SK-MEL-5 (cell line): ENCODE measurements at places on chromosomes 11 and 22. TPM values are rescaled to one million over a fixed set of nuclear protein-coding genes. Genes with fewer than 3 reads are reported as not detected.

DDB1 gene
- 190 and 218 TPM in 2 replicates for total RNA-seq

GRCh38 chr11:132220474-132220873 is 850.1 kb downstream of the NTM start:
- no peak for DNase-seq

PNPLA2 gene
- 6.3 and 7.9 TPM in 2 replicates for total RNA-seq

GRCh38 chr11:94721565-94722292 is 46.4 kb upstream of the AMOTL1 start:
- DNase-seq: no peak

ABCC8 gene
- 0.32 TPM in 1 of 2 replicates, not detected in the other for total RNA-seq

EFCAB6 gene
- 0.29 and 0.55 TPM in 2 replicates for total RNA-seq

DNA sequence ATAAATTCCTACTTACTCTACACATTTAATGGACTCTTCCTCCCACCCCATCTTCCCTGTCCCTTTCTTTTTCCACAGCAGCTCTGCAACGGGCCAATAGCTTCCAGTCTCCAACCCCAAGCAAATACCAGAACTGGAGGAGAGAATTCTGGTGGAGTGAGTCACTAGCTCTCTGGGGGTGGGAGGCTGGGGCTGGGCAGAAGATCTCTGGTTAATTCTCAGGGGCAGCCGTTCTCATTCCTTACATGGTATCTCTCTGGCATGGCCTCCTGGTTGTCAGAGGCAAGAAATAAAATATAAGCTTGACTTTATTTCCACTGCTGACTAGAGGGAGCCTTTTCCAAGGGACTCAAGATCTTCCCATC is 90.4 kb upstream of the PARVA start:
- peak; percentile 9 for DNase-seq

DNA sequence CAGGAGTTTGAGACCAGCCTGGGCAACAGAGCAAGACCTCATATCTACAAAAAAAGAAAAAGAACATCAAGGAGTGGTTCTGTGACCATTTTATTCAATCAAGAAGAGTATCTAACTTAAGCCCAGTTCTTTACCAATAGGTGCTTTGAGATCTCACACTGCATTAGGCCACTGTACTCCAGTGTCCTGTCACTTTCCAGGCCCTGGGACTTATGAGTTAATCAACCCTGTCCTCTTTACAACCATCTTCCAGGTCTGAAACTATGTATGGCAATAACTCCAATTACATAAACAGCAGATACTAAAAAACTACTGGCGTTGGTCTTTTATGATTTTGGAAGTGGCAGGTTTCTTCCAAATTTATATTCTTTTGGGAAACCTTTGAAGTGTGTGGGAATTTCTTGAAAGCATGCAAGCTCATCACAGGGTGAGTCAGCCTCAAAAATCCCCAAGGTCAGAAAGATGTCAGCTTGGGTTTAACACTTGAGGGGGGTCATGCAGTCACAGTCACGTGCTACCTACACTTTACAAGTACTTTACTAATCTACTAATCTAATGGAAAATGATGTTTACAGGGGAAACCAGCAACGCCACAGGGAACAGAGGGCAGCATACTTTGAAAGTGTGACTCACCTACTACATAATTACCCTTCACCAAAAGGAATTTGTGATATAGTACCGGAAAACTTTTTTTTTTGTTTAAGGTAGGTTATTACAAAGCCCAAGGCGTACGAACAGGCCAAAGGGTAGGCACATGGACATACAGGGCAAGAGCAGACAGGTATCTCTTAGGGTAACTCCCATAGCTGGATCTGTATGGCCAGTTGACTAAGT is 15.6 kb downstream of the PISD start:
- DNase-seq: no peak

MN1 gene
- total RNA-seq: 0.16 and 0.24 TPM in 2 replicates

DNA sequence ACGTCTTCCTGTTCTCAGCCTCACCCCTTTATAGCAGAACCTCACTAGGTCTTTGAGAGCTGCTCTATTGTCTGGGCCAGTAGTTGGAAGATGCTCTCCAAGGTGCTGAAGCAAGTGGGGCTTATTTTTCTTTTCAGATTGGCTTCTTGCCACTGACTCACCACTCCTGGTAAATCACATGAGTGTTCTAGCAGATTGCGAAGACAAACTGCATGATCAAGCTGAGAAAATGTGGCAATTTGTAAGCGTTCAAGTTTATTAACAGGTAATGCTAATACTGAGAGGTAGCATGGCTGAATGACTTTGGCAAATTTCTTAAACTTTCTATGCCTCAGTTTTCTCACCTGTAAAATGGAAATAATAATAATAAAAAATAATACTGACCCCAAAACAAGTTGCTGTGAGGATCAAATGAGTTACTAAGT is 59.2 kb downstream of the CACNG2 start:
- peak; percentile 64 for DNase-seq

- no peak for DNase-seq
Observed at GRCh38 chr11:133746663-133747306, 98.5 kb downstream of the SPATA19 start.

EHBP1L1 gene
- 14.3 and 15.6 TPM in 2 replicates for total RNA-seq

- DNase-seq: no peak
Observed at GRCh38 chr22:40121461-40121860, 56.3 kb upstream of the TNRC6B start.

DNA sequence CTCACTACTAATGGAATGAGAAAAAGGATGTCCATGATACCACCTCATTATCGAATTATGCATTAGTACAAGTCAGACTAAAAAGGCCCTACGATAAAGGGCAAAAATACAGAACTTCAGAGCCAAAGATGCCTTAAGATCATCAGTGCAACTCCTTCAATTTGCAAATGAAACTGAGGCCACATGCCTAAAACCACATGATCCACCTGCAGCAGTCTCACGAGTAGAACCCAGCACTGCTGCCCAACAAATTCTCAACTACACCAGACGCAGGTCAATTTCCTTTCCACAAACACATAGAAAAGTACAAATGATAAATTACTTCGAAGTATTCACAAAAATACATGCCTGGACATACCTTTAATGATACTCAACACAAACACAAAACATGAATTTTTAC is 20.1 kb downstream of the KMT5B start:
- no peak for DNase-seq

GRCh38 chr11:68664141-68664540 is 20.2 kb upstream of the GAL start:
- no peak for DNase-seq

DNA sequence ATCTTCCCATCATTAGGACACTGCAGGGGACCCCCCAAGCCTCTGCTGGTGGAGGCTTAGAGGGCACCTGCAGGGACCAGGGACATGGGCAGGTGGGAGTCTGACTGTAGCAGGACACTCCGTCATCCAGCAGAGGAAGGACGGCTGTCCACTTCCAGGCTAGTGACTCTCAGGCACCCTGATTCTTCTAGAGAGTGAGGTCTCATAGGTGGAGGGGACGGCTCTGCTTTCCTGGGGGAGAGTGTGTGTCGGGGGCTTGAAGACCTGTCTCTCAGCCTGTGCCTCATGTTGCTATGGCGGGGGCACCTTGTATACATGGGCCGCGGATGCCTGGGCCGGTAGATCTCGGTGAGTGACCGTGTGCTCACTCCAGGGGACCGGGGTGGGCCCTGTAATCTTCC is 1116.6 kb downstream of the BRD1 start:
- no peak for DNase-seq

- DNase-seq: no peak
Observed at GRCh38 chr11:8777907-8778767, 95.5 kb downstream of the RPL27A start.

NAP1L4 gene
- 203 and 212 TPM in 2 replicates for total RNA-seq

DNA sequence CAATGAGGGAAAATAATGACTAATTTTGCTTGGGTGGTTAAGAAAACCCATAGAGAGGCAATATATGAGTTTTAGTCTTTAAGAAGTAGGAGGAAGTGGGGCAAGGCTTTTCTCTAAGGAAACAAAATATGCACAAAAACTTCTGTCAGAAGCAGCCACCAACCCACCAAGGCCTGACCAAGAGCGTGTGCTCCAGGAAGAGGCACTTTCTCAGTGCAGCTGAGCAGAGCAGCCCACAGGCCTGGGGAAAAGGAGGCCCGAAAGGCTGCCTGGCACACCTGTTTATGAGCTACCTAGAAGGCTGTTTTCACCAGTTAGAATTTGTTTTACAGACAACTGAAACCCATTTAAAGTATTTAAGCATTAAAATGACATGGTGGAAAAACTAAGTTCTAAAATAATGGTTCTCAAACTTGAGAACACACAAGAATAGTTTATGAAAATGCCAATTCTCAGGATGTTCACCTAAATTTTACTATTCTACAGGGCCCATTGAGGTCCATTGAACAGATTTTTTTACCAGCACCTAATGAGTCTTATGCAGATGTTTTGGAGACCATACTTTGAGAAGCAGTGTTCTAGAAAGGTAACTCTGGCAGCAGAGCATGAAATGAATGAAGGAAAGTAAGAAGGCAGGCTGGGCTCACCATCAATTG is 160.5 kb upstream of the DDI1 start:
- no peak for DNase-seq

DNA sequence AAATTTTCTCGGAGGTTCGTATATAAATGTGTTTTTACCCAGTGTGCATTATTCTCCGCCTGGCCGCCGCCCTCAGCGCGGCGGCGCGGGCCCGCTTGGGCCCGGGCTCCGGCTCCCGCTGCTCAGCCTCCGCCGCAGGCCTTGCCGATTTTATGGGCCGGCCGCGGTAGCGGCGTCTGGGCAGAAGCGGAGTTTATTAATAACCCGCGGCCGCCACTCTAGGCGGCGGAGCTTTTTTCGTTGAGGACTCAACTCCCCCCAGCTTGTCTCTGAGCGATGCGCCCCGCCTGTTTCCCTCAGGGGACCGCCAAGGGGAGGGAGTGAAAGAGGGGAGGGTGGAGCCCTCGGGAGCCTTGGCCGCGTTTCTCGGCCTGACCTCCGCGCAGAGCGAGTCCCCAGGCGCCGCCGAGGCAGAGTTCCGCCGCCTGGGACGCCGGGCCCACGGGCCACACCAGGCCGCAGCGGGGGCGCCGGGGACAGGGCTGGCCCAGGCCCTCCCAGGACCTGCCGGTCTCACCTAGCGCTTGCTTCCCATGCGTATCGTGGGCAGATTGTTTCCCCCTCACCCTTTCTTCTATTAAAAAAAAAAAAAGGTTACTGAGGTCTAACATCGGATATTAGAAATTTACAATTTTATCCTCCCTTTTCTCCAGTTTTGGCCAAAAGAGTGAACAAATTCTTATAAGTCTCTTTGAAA is 399 bp downstream of the ZNF143 start:
- DNase-seq: peak; percentile 90

GRCh38 chr11:125675196-125675595 is 5.5 kb downstream of the ACRV1 start:
- DNase-seq: no peak

- no peak for DNase-seq
Observed at GRCh38 chr11:724049-724777, 18.2 kb downstream of the EPS8L2 start.

GRCh38 chr11:102664001-102664752 is 39.0 kb upstream of the MMP20 start:
- DNase-seq: peak; percentile 52

DNA sequence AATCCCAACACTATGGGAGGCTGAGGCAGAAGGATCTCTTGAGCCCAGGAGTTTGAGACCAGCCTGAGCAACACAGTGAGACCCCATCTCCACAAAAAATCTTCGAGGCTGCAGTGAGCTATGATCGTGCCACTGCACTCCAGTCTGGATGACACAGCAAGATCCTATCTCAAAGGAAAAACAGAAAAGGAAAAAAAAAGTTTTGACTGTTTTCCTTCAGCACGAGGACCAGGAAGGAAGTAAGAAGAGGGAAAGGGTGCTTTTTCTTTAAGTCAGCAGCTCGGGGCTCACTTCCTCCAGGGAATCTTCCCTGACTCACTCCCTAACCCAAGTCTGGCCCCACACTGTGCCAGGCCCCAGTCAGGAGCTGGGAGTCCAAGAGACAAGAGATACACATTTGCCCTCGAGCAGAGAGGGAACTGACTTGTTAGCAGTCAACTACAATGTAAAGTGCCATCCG is 14.2 kb downstream of the ARRB1 start:
- DNase-seq: peak; percentile 50

APOL4 gene
- not detected in 2 replicates for total RNA-seq

SH3BP1 gene
- 3.9 and 5.5 TPM in 2 replicates for total RNA-seq

DNA sequence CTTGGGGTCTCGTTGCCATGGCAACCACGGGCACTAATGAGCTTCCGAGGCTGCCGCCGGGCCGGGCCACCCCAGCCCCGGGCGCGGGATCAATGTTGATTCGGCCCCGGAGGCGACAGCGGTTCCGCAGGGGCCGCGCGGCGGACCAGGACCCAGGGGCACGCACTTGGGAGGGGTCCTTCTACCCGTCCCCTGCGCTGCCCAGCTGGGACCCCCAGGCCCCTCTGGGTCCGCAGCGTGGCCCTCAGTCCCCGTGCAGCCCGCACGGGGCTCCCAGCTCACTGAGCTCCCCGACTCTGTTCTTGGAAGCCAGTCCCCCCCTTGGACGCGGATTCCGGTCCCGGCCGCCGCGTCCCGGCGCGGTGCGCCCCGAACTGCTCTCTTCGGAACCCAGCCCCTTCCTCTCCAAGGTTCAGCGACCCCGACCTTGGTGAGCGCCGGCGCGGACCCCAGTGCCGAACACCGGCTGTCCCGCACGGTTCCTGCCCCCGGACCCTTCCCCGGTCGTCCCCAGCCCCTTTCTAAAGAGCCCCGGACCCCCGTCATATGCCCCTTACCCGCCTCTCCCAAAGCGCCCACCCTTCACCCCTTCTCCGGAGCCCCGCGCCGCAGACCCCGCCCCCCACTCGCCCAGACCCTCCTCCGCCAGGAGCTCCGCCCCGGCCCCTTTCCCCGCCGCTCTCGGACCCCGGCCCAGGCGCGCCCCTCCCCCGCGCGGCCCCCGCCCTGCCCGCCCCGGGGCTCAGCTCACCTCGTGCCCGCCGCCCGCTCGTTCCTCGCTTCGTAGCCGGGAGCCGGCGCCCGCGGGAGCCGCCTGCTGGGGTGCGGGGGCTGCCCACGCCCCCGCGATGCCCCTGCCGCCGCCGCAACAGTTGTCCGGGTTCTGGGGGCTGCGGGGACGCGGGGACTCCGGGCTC is 18.3 kb upstream of the SHISAL1 start:
- no peak for DNase-seq

DNA sequence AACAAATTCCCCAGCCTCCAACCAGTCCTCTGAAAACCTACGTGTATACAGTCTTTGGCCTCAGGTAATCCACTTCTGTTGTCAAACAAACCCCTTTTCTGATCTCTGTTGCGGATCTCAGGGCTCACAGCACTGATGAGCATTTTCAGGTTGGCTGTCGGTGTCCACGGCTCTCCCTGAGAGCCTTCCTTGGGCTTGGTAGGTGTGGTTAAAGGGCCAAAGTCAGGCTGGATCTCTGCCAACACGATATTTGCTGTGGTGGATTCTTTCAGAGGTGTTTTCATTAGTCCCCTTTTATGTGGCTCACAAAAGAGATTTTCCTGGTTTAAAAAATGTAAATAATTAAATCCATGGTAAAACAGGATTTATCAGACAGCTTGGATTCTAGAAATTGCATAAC is 2.9 kb downstream of the E2F8 start:
- DNase-seq: no peak

DNA sequence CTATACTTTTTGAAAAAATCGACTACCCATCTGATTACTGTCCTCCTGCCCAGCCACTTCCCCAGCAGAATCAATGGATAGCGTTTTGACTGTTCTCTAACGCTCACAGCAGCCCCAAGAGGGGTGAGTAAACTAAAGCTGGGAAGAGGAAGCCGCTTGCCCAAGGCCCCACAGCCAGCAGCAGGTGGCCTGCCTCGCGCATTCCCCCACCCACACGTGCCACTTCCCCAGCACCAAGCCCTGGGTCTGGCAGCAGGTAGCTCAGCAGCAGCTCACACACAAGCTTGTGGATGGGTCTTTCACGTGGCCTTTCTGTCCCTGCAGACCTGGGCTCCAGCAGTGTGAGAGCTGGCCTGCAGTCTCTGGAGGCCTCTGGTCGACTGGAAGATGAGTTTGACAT is 34.3 kb downstream of the TOM1 start:
- no peak for DNase-seq

GRCh38 chr22:23478175-23478574 is 101.9 kb downstream of the IGLL1 start:
- DNase-seq: peak; percentile 57

APOBEC3F gene
- 2.2 and 4.1 TPM in 2 replicates for total RNA-seq
